ENCODE measurements at places on chromosomes 7 and 10.

- no peak for DNase-seq
Measured at GRCh38 chr10:28894146-28894545, 216.8 kb downstream of the BAMBI start.

DNA sequence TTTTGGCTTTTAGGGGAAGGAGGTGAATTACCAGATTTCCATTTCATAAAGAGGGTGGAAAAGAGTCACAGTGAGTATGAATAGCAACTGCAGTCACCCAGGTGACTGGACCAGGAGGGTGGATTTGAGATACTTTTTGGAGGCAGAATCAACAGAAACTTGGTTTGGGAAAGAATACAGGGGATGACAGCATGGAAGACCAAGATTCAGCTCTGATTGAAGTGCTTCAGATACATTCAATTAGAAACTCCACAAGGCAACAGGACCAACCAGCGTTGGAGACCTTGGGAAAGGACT, 83.0 kb downstream of the SGMS1 start:
- no peak for DNase-seq

DNA sequence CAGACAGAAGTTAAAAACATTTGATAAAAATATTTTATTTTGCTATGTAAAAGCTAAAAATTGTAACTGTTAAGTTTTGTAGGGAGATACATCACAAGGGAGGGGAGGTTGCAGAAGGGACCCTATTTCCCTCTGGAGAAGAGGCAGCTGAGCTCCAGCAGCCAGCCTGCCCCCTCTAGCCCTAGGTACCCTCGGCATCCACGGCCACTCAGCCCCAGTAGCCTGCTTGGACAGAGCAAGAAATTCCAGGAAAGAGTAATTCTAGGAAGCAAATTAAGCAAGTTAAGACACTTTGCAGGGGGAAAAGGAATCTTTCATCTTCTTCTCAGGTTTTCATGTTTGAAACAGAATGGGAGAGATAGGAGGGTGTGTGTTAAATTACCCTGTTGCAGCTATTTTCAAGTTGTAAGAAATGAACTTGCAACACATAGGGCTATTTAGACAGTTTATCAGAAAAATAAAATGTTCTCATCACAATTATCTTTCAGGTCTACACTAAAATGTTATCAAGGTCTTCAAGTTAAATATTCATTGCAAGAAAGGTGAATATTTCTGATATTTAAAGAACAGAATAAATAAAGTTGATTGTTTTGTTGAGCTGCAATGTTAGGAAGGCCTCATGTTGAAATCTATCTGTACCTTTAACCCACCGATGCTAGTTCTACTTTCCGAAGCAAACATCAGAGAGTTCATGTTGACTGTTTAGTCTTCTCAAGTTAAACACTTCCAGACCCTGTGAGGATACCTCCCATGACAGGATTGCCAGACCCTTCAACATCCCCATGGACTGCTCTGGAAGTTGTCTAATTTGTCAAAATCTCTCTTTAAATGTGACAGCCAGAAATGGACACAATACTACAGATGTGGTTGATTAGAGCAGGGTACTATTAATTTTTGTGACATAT, 5.5 kb downstream of the SGCE start:
- no peak for DNase-seq

DNA sequence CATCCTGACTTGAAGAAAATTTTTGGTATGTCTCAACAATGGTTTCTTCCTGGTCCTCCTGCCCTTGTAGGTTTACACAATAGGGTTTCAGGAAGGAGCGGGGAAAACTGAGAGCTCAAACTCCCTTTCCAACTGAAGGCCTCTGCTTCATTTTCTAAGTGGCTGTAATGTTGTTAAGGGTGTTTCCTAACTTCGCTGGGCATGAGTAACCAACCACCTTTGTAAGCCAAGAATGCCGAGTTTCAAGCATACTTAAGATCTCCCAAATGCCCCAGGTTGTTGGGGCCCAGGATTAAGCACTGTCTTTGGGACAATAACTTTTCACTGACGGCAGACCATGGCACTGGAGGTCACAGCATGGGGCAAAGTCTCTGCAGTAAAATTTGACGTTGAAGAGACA, 33.6 kb upstream of the DRGX start:
- no peak for DNase-seq

- no peak for DNase-seq
Measured at GRCh38 chr10:73907841-73908517, 3.0 kb upstream of the PLAU start.

- DNase-seq, result no peak
Measured at GRCh38 chr7:118575393-118575948, 351.0 kb downstream of the ANKRD7 start.

DNA sequence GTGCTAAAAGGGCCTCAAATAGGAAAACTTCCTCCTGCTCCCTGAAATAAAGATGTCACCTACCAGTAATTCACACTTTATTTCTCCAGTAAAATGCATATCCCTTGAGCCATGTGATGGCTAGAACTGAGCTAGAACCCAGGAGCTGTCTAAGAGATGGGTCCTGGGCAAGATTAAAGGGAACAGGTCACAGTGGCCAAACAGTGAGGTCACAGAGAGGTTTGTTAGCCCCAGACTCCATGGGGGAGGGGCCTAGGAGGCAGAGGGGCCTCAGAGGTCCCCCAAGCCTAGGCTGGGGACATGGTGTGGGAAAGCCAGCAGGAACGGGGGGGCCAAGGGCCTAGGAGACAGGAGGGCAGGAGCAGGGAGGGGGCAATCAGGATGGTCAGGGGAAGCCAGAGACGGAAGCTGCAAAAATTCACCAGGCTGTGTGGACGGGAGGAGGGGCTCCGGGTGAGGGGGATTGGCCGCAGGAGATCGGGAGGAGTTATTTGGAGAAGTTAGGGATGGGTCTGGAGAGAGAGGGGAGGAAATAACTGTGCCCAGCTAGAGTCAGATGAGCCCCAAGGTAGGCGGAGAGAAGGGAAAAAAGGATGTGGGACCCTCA, 3.3 kb downstream of the FBXO24 start:
- no peak for DNase-seq

- DNase-seq, result no peak
Measured at GRCh38 chr10:119177708-119178371, 772 bp downstream of the PRDX3 start.

GRCh38 chr7:158291998-158292397, 295.6 kb downstream of the PTPRN2 start:
- no peak for DNase-seq

GRCh38 chr7:26381476-26382353, 90.1 kb downstream of the SNX10 start:
- DNase-seq, result no peak

GRCh38 chr10:121600611-121601010, 2.4 kb upstream of the FGFR2 start:
- no peak for DNase-seq

DNA sequence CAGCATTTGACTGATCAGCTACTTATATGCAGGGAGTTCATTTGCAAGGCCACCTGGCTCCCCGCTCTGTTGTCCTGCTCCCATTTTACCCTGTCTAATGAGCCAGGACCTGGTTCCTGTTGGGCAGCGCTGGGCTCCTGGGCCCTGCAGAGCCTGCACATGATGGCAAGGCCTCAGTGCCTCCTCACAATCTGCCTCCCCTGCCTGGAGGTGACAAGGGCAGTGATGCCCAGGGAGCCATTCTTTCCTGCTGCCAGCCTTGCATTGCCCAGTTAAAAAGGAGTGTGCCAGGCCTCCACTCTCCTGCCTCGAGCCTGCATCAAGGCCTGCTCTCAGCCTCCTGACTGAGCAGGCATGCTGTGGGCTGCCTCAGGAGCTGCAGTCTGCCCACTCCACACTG, 28.5 kb downstream of the CHAT start:
- DNase-seq, result no peak

GRCh38 chr7:9603291-9603690, 1169.9 kb downstream of the NXPH1 start:
- DNase-seq, result no peak

GRCh38 chr10:104340111-104340526, 1.9 kb upstream of the ITPRIP start:
- no peak for DNase-seq

DNA sequence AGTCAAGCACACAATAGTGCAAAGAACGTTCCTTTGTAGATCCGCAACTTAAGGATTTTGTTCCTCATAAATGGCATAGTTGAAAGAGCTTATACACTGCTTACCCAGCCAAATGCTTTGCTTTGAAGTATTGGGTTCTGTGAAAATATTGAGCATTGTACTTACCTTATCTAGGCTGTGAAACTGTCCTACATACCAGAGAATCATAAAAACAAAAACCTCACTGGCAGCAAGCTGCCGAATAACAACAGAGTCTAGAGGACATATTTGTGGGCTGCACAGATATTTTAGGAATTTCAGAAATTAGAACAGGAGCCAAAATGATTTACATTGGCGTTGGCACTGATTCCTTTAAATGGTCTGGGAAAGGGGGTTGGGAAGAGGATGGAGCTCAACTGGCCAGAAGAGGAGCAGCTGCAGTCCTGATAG, 174.8 kb downstream of the RTKN2 start:
- DNase-seq, result peak; percentile 74

DNA sequence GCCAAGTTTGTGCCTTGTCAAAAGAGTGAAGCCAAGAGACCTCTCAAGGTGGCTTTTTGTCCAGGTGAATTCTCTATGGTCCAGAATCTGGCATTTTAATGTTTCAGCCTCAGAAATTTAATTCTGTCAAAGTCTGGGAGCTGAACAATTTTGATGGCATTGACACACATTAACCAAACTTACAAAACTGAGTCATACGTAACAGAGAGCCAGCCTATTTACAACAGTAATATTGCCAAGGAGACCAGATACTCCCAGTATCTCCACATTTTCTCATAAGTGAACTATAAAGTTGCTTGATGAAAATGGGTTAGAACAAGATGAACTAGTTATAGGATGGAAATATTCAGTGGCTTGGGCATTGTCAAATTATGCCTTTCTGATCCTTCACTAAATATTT, 43.8 kb downstream of the PDE6C start:
- no peak for DNase-seq

DNA sequence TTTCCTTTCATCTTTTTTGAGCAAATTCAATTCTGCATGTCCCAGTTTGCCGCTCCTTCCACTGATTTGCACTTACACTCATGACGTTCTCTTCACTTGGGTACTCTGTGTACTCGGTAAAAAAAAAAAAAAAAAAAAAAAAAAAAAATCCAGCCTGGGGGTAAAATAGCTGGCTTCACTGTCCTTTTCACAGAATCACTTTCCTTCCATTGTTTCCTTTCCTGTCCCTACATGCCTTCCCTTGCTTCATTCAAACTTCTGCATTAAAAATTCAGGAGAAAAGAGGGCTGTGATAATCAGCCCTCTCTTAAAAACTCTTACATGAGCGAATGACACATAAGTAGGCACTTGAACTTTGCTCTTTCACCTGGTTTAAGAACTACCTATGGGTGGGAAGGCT, 8.7 kb downstream of the ANKRD1 start:
- peak; percentile 20 for DNase-seq

DNA sequence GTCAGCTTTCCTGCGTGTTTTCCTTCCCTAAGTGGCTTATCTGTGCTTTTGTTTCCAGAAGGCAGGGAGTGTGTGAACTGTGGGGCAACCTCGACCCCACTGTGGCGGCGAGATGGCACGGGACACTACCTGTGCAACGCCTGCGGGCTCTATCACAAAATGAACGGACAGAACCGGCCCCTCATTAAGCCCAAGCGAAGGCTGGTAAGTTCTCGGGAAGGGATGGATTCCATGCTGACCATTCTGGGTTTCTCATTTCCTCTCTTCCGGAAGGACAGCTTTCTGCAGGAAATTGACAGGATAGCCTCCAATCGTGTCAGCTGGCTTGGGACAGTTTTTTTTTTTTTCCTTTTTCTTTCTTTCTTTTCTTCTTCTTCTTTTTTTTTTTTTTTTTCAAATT, 9.4 kb downstream of the GATA3 start:
- DNase-seq, result no peak

- DNase-seq, result no peak
Measured at GRCh38 chr10:96714031-96714590, 6.2 kb downstream of the PIK3AP1 start.

GRCh38 chr10:31362023-31362641, 43.1 kb downstream of the ZEB1 start:
- DNase-seq, result no peak

- peak; percentile 98 for DNase-seq
Measured at GRCh38 chr10:97640174-97640867, at the start of gene PI4K2A. TSS of gene PI4K2A (plus strand) at chr10:97640671. CDS start at chr10:97640743, 72 bp downstream.

GRCh38 chr7:27890205-27890849, 150.4 kb downstream of the TAX1BP1 start:
- no peak for DNase-seq

DNA sequence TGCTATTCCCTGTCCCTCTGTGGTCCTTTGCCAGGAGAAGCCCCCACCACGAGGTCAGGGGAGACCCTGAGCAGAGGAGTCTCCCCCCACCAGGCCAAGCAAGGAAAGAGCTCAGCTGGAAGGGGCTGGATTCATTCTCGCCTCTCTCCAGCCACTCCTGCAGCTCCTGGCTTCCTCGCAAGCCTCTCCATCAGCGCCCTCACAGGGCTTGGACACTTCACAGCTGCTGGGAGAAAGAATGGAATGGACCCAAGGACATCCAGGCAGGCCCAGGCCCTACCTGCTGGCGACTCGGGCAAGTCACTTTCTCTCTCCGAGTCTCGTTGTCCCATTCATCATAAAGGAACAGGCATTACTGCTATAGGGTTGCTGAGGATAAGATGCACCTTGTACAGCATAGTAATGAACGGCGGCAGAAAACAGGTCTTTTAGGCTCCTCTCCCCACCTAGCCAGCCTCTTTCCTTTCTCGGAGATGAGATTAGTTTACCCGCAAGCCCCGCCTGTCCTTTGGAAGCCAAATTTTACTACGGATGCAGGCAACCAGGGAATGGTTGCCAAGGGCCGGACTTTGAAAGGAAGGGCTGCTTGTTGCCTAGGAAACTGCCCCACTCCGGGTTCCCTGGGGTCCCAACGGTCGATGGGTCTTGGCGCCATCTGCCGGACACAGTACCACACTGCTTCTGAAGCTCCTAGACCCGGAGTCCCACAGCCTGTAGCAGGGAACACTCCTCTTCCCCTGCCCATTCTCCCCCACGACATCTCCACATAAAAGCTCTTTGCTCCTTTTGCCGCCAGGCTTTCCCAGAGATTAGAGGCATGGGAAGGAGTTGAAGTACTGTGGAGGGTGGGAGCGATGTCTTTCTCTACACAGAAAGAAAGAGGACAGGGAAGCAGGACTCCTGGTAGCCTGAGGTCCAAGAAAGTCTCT, 22.3 kb downstream of the IMPDH1 start:
- peak; percentile 57 for DNase-seq

DNA sequence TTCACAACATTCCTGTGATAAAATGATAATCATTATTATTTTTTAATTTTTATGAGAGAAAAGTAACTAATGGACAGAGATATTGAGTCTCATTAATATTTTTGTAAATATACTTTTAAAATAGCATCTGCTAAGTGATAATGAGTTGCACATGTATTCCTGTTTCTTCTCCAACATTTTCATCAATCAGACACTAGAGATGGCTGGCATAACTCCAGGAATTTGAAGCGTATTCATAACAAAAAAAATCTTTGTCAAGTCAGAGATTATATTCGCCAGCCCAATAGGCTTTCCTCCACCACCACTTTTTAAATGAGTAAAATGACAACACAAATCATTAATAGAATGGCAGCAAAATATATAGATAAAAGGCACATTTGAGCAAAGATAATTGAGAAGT, 524.0 kb upstream of the KCND2 start:
- DNase-seq, result no peak
